OCI-LY7 (cell line): ENCODE measurements at places on chromosomes 6 and 20. TPM values are rescaled to one million over a fixed set of nuclear protein-coding genes. Genes with fewer than 3 reads are reported as not detected.

The RAB44 gene
- total RNA-seq, result not detected in 2 replicates

The MOG gene
- not detected in 2 replicates for total RNA-seq

The LY6G6D gene
- not detected in 2 replicates for total RNA-seq

The NPBWR2 gene
- total RNA-seq, result not detected in 2 replicates

The TMEM151B gene
- 0.07 and 0.15 TPM in 2 replicates for total RNA-seq

The CD93 gene
- not detected in 2 replicates for total RNA-seq

The PNPLA1 gene
- not detected in 2 replicates for total RNA-seq

The CNR1 gene
- 246 and 247 TPM in 2 replicates for total RNA-seq

The PREX1 gene
- total RNA-seq, result 20.7 and 24.7 TPM in 2 replicates
